ENCODE measurements at places on chromosomes 4 and X.

GRCh38 chrX:68945603-68946228 is 116.9 kb downstream of the EFNB1 start:
- H3K4me1 ChIP-seq = peaks cover 5% of the 10 kb centered on the region
- no peak overlapping the region for H3K27ac ChIP-seq
- H3K4me3 ChIP-seq = no peak overlapping the region
- H3K36me3 ChIP-seq = no peaks in the 10 kb centered on the region

DNA sequence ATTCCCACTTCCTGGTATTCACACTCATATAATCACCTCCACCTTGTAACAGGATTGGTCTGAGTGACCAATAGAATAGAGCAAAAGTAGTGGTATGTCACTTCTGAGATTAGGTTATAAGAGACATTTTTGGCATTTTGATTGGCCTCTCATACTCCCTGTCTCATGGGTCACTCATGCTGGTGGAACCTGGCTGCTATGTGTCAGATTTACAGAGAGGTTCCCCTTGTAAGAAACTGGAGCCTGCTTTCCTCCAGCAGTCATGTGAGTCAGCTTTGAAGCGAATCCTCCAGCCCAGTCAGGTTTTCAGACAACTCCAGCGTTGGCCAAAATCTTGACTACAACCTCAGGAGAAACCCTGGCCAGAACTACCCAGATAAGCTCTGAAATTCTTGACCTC is 2.6 kb upstream of the OTUD4 start:
- no peaks in the 10 kb centered on the region for H3K36me3 ChIP-seq
- H3K4me3 ChIP-seq = no peak overlapping the region
- H3K27me3 ChIP-seq = peaks cover 2% of the 10 kb centered on the region
- H3K27ac ChIP-seq = peak overlapping the region; percentile 67
- H3K4me1 ChIP-seq = peaks cover 5% of the 10 kb centered on the region

DNA sequence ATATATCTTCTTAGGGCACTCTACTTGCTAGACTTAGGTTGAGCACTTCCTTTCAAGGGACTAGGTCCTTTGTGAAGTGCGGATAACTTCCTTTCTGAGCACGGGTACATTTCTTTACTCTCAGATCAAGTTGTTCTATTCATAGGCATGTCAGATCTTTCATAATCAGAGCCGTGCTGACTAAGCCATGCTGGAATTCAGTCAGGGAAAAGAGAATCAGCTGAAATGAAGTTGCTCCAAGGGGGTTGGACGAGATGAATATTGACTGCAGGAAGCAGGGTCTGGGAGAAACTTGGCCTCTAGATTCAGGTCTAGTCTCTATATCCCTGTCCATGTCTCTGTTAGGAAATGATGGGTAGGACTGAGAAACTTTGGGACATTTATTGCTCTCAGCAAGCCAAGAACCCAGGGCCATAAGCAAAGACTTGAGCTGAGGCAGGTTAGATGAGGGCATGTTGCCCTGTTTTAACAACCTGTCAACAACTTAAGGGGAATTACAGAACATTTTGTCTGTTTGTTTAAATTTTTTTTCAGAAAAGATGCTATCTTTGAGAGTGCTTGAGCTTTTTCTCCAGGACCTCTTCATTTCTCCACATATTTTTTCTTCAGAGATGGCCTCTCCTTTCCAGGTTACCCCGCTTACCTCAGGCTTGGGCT is 28.3 kb downstream of the AREG start:
- no peaks in the 10 kb centered on the region for H3K36me3 ChIP-seq
- H3K27me3 ChIP-seq = no peaks in the 10 kb centered on the region
- H3K4me1 ChIP-seq = no peaks in the 10 kb centered on the region
- no peak overlapping the region for H3K27ac ChIP-seq

GRCh38 chrX:115582616-115583495 is 21.9 kb downstream of the PLS3 start:
- H3K27ac ChIP-seq = peak overlapping the region; percentile 15
- DNase-seq = no peak
- no peak overlapping the region for H3K4me3 ChIP-seq

Measured in muscle of leg (tissue), 16 donors.